Esophagus squamous epithelium (tissue), 5 donors: ENCODE measurements at places on chromosomes 3 and 15. TPM values are rescaled to one million over a fixed set of nuclear protein-coding genes. Genes with fewer than 3 reads are reported as not detected.

- no peak overlapping the region for H3K27ac ChIP-seq
- no peaks in the 10 kb centered on the region for H3K36me3 ChIP-seq
- no peak for DNase-seq
- H3K4me3 ChIP-seq: no peak overlapping the region
- no peaks in the 10 kb centered on the region for H3K27me3 ChIP-seq
Measured at GRCh38 chr3:30964612-30965011, 70.2 kb upstream of the GADL1 start.

Gene POLQ
- 8.4 TPM for total RNA-seq

Gene TFRC
- 71.0 TPM for total RNA-seq

- no peak for DNase-seq
- H3K27ac ChIP-seq: no peak overlapping the region
- H3K36me3 ChIP-seq: no peaks in the 10 kb centered on the region
Measured at GRCh38 chr3:156661155-156661554, 13.2 kb upstream of the TIPARP start.

- H3K36me3 ChIP-seq: no peaks in the 10 kb centered on the region
- no peaks in the 10 kb centered on the region for H3K27me3 ChIP-seq
- no peak for DNase-seq
- H3K27ac ChIP-seq: no peak overlapping the region
- no peak overlapping the region for H3K4me3 ChIP-seq
Measured at GRCh38 chr3:18556001-18556408, 130.9 kb upstream of the SATB1 start.

GRCh38 chr15:88400591-88401250 is 66.5 kb downstream of the MRPL46 start:
- H3K27me3 ChIP-seq: no peaks in the 10 kb centered on the region
- H3K27ac ChIP-seq: no peak overlapping the region
- peaks cover 8% of the 10 kb centered on the region for H3K4me1 ChIP-seq
- no peak for DNase-seq

GRCh38 chr3:9552252-9552999 is 1.2 kb downstream of the LHFPL4 start:
- no peaks in the 10 kb centered on the region for H3K36me3 ChIP-seq
- H3K4me3 ChIP-seq: no peak overlapping the region
- H3K27me3 ChIP-seq: no peaks in the 10 kb centered on the region
- H3K27ac ChIP-seq: no peak overlapping the region
- no peaks in the 10 kb centered on the region for H3K4me1 ChIP-seq

- H3K27me3 ChIP-seq: no peaks in the 10 kb centered on the region
- no peak overlapping the region for H3K4me3 ChIP-seq
- H3K4me1 ChIP-seq: no peaks in the 10 kb centered on the region
- no peak for DNase-seq
- no peak overlapping the region for H3K27ac ChIP-seq
- no peaks in the 10 kb centered on the region for H3K36me3 ChIP-seq
Measured at GRCh38 chr3:46130631-46131310, 77.3 kb downstream of the CCR1 start.

Gene RHOV
- total RNA-seq: 107 TPM

GRCh38 chr3:3559786-3560185 is 239.4 kb upstream of the LRRN1 start:
- H3K4me1 ChIP-seq: no peaks in the 10 kb centered on the region
- no peaks in the 10 kb centered on the region for H3K27me3 ChIP-seq
- no peak overlapping the region for H3K27ac ChIP-seq
- no peak for DNase-seq

DNA sequence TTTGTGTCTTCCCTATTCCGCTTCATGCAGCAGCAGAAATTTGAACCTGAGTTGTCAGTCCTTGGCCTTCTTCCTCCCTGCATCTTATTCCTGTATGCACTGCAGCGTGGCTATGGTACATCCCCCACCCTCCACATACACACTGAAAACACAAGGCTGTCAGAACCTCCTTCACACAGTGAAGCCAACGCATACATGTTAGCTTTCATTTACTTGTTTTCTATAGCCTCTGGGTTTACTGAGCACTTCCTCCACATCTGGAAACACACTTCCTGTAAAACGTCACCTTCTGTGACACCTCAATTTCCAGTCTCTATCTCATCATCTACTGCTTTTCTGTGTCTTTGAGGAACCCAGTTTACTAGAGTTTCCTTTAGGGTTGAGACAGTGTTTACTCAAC is 47.0 kb downstream of the SUSD5 start:
- no peak overlapping the region for H3K4me3 ChIP-seq
- DNase-seq: no peak
- no peaks in the 10 kb centered on the region for H3K4me1 ChIP-seq

Gene GUCA1C
- total RNA-seq: not detected
